Activated CD4-positive, alpha-beta T cell treated with anti-CD3 and anti-CD28 coated beads, Interleukin-2, amount 50 U/mL, for 48 hours (primary cell): ENCODE measurements at places on chromosomes 11 and 22.

DNA sequence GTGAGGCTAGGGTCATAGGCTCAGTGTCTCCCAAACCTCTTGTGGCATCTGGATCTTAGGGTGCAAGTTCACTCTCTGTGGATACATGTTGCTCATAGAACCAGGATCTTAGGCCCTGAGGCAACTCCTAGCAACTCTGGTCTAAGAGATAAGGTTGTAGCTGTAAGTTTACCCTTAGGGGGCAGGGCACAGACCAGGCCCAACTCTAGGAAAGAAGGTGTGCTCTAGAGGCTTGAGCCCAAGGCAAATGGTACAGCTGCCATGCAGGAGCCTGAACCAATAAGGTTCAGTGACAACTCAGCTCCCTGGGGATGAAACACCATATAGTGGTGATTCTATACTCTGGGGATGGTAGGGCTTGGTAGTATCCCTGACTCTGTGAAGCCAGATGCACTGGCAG lies 17.8 kb downstream of the CALCB start:
- no peak for DNase-seq

DNA sequence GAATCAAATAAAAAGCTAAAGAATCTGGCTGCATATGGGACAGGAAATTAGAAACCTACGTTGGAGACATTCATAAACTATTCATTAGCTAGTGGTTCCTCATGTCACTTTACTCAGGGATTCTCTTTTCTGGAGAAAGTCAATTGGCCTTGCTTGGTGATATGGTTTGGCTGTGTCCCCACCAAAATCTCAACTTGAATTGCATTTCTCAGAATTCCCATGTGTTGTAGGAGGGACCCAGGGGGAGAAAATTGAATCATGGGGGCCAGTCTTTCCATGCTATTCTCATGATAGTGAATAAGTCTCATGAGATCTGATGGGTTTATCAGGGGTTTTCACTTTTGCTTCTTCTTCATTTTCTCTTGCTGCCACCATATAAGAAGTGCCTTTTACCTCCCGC lies 91.2 kb upstream of the CD44 start:
- DNase-seq: no peak

GRCh38 chr11:112922606-112923005 lies 38.6 kb upstream of the NCAM1 start:
- DNase-seq: no peak

GRCh38 chr11:30045921-30046577 lies 29.2 kb upstream of the KCNA4 start:
- no peak for DNase-seq
